CD4-positive, alpha-beta T cell treated with Interleukin-15 for 4 hours (primary cell): ENCODE measurements at places on chromosomes 2 and 18.

- DNase-seq, result no peak
Observed at GRCh38 chr2:209960045-209960444, 42.4 kb upstream of the RPE start.

DNA sequence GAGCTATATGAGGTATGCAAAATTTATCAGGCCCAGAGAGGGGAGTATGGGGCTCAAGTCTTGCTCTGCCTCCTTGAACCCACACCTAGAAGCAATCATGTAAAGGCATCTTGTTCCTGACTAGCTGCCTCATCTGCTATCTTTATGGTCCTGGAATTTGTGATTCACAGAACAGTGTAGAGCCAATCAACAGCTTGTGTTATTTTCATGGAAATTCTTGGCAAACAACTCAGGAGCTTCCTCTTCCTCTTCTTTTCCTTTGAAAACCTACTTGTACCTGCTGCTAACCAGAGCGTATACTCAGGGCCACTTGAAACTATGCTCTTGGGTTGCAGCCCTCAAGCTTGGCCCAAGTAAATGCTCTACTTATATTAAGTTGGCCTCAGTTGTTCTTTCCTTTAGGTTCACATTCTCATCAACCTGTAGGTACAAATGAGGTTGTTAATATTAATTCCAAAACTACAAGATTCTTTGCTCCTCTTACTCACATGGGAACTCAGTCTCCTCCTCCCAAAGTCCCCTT lies 3.5 kb upstream of the NOSTRIN start:
- no peak for DNase-seq

GRCh38 chr18:49666045-49666775 lies 104.4 kb downstream of the LIPG start:
- DNase-seq, result no peak

GRCh38 chr2:166233244-166233643 lies 105.4 kb upstream of the SCN1A start:
- no peak for DNase-seq

DNA sequence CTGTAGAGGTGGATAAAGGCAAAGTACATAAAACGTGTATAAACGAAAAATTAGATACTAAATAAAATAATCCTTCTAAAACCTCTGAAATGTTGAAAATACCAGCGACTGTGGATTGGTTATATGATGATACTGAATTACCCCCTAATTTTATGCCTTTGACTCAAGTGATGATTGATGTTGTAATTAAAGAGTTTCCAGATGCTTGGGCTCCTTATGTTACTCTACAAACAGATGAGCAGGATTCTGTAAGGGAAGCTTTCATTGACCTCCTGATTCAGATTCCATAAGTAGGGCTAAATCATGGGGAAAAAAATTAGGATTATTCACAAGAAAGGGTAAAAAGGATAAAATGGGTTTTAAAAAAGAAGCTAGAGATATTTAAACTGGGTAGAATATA lies 418.2 kb upstream of the SLC39A10 start:
- no peak for DNase-seq
